Airway epithelial cell (primary cell): ENCODE measurements at places on chromosomes 16 and 17. TPM values are rescaled to one million over a fixed set of nuclear protein-coding genes. Genes with fewer than 3 reads are reported as not detected.

Gene KRT39
- not detected in 2 replicates for total RNA-seq

Gene TAC4
- not detected in 2 replicates for total RNA-seq

Gene SMPD3
- not detected in 2 replicates for total RNA-seq

Gene NHLRC4
- 0.28 TPM in 1 of 2 replicates, not detected in the other for total RNA-seq

Gene YBX2
- 0.51 and 0.63 TPM in 2 replicates for total RNA-seq

Gene CMTM2
- total RNA-seq, result not detected in 2 replicates

Gene GFER
- 20.3 and 22.9 TPM in 2 replicates for total RNA-seq

Gene CCDC200
- total RNA-seq, result not detected in 2 replicates

Gene RFFL
- total RNA-seq, result 18.5 and 36.1 TPM in 2 replicates

Gene DNAH2
- total RNA-seq, result 0.21 and 0.33 TPM in 2 replicates

Gene CD300E
- not detected in 2 replicates for total RNA-seq

Gene EFTUD2
- total RNA-seq, result 72.9 and 93.6 TPM in 2 replicates

Gene SECTM1
- total RNA-seq, result 4.0 and 8.5 TPM in 2 replicates

Gene CLEC18B
- total RNA-seq, result 0.14 TPM in 1 of 2 replicates, not detected in the other

Gene CACNG5
- total RNA-seq, result not detected in 2 replicates

Gene KRTAP2-2
- not detected in 2 replicates for total RNA-seq

Gene ZNF23
- total RNA-seq, result 3.7 and 5.0 TPM in 2 replicates

Gene FN3K
- 0.99 and 1.1 TPM in 2 replicates for total RNA-seq

Gene SEPTIN1
- not detected in 2 replicates for total RNA-seq

Gene SYNGR3
- total RNA-seq, result 2.1 and 5.4 TPM in 2 replicates

Gene CX3CL1
- total RNA-seq, result 6.7 and 9.9 TPM in 2 replicates

Gene NPIPA2
- not detected in 2 replicates for total RNA-seq

Gene AIPL1
- total RNA-seq, result not detected in 2 replicates

Gene DHX58
- 3.6 and 6.1 TPM in 2 replicates for total RNA-seq

Gene TBC1D3I
- total RNA-seq, result 0.28 TPM in 1 of 2 replicates, not detected in the other

Gene GP2
- total RNA-seq, result not detected in 2 replicates

Gene AATK
- total RNA-seq, result 0.28 TPM in 2 replicates

Gene SEZ6L2
- 9.9 and 11.2 TPM in 2 replicates for total RNA-seq

Gene MYH1
- not detected in 2 replicates for total RNA-seq

Gene NOG
- total RNA-seq, result 0.09 and 1.5 TPM in 2 replicates

Gene HOXB5
- 0.14 and 0.28 TPM in 2 replicates for total RNA-seq

Gene ZP2
- not detected in 2 replicates for total RNA-seq

Gene MAP1LC3B
- 23.0 and 27.7 TPM in 2 replicates for total RNA-seq

Gene TBC1D3B
- 0.88 and 2.5 TPM in 2 replicates for total RNA-seq

Gene HSF5
- total RNA-seq, result not detected in 2 replicates

Gene DLX3
- total RNA-seq, result 0.46 and 0.99 TPM in 2 replicates

Gene KRTAP4-9
- not detected in 2 replicates for total RNA-seq

Gene C17orf67
- 0.14 and 0.21 TPM in 2 replicates for total RNA-seq

Gene TMEM114
- not detected in 2 replicates for total RNA-seq

Gene TUBB3
- total RNA-seq, result 159 and 160 TPM in 2 replicates

Gene CDH1
- 224 and 265 TPM in 2 replicates for total RNA-seq

Gene WFIKKN2
- total RNA-seq, result not detected in 2 replicates

Gene ENDOV
- 15.3 and 16.4 TPM in 2 replicates for total RNA-seq
